NCI-H2227 treated with DMSO at 0.1 percent for 48 hours (cell line): ENCODE measurements at places on chromosomes 16 and 17.

DNA sequence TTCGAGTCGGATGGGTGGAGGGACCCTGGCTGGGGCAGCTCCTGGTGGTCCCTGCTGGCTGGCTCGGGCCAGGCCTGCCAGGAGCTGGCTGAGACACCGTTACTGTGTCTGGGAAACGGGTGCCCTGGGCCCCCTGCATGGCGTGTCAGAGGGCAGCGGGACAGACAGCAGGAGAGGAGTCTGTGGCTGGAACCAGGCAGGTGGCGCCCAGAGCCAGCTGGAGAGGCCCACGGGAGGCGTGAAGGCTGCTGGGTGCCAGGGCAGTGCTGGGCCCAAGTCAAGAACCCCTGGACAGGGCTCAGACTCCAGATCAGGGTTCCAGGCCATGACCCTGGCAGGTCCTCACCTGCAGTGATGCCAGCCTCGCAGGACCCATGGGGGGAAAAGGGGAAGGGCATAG lies 16.6 kb downstream of the SOX8 start:
- DNase-seq = no peak

- no peak for DNase-seq
Measured at GRCh38 chr16:27129401-27129800, 62.7 kb downstream of the C16orf82 start.

GRCh38 chr17:8117980-8118768 lies at the start of gene ALOXE3:
Gene ALOXE3 (minus strand): TSS chr17:8118514. CDS start chr17:8117990, 524 bp downstream.
- DNase-seq = no peak

- peak; percentile 51 for DNase-seq
Measured at GRCh38 chr16:88810912-88811768, 588 bp downstream of the APRT start.

DNA sequence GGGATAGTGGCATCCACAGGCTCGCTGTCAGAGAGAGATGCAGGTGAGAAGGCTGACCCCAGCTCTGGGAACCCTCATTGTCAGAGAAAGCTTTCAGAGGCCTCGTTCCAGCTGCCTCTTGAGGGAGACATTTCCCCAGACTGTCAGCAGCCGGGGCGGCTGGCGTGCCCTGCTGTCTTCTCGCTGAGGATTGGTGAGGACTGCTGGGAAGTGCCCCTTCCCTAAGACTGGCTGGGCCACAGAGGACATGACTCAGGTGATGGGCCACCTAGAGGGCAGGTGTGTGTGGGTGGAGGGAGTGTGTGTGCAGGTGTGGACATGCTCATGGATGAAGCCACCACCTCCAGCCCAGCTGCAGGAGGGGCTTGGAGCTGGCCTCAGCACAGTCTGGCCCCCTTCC lies 25.3 kb downstream of the SPACA3 start:
- no peak for DNase-seq

- DNase-seq = no peak
Measured at GRCh38 chr17:55177855-55178217, 86.9 kb upstream of the HLF start.

GRCh38 chr16:11737713-11738112 lies 4.9 kb downstream of the TXNDC11 start:
- DNase-seq = no peak

- no peak for DNase-seq
Measured at GRCh38 chr17:28875848-28876550, 21.2 kb downstream of the ERAL1 start.

GRCh38 chr17:70370816-70371215 lies 201.5 kb downstream of the KCNJ2 start:
- DNase-seq = no peak

- DNase-seq = no peak
Measured at GRCh38 chr17:53894591-53894990, 71.9 kb downstream of the KIF2B start.

DNA sequence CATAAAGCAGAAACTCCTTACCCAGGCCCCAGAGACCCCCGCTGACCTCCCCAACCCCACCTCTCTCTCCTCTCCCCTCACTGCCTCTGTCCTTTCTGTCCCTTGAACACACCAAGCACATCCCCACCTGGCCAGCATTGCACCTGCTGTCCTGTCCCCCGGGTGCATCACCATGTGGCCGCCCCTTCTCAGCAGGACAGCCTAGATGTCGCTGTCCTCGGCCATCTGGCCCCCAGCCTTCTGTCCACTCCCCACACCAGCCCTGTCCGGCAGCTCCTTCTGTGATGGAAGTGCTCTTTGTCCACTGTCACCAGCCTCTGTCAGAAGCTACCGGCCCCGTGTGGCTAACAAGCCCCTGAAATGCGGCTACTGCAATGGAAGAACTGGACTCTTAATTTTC lies 12.3 kb upstream of the MPRIP start:
- no peak for DNase-seq

GRCh38 chr17:59439741-59440211 lies 108.3 kb downstream of the YPEL2 start:
- DNase-seq = no peak

GRCh38 chr17:1709403-1709951 lies 700 bp downstream of the TLCD2 start:
- DNase-seq = no peak

- no peak for DNase-seq
Measured at GRCh38 chr16:87165885-87166284, 151.3 kb downstream of the C16orf95 start.

- no peak for DNase-seq
Measured at GRCh38 chr17:77617516-77617915, 341.0 kb upstream of the TNRC6C start.

DNA sequence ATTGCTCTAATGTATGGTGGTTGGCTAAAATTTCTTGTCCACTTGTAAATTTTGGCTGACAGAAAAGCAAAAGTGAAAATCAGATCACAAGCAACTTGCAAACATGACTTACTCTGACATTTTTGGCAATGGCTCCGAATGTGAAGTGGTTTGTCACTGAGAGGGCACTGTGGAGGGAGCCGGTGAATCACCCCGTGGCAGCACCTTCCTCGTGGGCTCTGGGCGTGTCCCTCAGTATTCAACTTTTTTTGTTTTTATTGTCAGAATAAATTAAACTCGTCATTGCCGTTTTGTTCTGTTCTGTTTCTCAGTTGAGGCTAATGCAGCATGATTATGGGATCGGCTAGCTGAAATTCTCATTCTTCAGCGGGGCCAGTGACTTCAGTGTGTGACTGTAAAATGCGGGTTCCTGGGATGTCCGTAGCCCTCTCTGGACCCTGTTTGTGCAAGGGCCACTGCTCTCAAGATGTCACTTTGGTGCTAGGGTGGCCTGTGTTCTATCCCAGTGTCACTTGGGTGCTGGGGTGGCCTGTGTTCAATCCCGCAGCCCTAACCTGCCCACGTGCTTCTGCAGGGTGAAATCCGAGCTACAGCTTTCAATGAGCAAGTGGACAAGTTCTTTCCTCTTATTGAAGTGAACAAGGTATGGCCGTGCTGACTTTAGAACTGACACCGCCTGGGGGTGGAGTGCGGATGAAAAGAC lies 48.8 kb downstream of the RPA1 start:
- DNase-seq = no peak

DNA sequence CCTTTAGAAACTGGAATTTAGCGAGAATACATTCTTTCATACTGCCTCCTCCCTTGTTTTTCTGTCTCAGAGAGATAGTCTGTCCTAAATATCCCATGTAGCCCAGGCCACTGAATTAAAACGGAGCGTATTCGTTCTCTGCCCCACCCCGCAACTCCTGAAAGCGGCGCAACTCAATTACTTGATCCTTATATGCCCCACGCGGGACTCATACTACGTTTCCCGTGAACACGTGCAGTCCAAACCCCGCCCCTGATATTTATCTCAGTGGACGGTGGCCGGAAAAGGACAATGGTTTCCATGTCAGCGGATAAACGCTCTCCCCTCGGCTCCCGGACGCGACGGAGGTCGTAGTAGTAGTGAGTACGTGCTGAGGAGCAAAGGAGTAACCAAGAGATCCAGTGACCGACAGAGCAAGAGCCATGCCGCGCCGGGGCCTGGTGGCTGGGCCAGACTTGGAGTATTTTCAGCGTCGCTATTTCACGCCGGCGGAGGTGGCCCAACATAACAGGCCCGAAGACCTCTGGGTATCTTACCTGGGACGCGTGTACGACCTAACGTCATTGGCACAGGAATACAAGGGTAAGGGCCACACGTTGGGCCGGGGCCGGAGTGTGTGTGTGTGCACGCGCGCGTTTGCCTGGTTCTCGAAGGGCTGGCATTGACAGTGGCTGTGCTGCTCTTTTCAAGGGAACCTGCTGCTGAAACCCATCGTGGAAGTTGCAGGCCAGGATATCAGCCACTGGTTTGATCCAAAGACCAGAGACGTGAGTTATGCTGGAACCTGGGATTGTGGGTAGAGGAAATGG lies at the start of gene CYB5D1:
Gene CYB5D1, plus strand, starts transcription at position 291 of the 809 bp plus-strand sequence. Its CDS starts 132 bp downstream, at position 423.
- peak; percentile 96 for DNase-seq

DNA sequence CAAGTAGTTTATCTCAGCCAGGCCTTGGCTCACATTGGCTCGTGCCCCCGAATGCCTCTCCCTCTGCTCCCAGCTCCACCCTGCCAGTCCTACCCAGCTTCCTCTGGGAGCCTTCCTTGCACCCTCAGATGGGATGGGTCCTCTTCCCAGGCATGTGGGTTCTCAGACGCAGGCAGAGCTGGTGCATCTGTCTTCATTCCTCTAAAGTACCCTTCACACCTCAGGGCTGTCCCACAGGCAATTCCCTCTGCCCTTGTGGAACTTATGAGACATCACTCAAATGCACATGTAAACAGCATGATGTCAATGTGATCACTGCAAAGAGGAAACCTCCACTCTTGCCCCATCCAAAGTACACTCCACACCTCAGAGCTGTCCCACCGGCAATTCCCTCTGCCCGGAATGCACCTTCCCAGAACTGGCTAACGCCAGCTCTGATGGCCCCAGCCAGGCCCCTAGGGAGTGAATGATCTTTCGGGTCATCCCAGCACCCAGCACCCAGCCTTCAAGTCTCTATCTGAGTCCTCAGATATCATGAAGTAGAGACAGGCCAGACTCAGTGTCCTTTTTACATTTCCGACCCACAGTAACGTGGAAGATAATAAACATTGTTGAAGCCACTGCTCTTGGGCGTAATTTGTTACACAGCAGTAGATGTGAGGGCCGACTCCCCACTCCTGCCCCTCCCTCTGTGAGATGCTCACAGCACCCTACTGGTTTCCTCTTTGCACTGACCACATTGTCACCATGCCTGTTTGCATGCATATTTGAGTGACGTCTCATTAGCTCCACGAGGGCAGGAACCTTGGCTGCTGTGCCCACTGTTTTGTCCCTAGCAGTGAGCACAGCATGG lies 85.4 kb downstream of the N4BP1 start:
- no peak for DNase-seq
